Fibroblast of skin of right quadriceps (primary cell): ENCODE measurements at places on chromosomes 7 and 10.

DNA sequence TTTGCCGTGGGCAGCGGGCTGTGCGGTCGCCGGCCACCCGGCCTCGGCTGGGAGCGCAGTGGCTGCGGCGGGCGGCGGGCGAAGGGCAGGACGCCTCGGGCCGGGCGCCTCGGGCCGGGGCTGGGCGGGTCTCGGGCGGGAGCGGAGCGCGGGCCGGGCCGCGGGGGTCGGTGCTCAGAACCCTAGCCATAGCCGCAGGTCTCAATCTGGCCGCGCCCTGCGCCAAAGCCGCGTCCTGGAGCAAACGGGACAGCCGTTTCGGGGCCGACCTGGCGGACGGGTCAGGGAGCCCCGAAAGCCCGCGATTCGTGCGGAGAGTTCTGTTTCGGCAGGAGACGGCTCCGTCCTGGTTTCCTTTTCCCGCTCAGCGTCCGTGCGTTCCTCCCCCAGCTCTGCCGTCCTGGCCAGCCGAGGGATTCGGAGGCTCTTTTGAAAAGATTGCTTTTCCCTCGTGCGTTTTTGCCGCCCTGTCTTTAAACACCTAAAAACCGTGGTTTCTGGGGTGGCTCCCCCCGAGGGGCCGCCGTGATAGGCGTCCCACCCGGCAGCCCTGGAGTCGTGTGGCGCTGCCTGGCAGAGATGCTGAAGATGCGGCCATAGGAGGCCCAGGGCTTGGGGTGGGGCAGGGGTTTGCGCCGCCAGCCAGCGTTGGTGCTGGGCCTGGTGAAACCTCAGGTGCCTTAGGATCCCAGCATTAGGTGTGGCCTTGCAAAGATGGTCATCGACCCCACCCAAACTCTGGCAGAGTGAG, 727 bp downstream of the RET start:
- no peak for DNase-seq

DNA sequence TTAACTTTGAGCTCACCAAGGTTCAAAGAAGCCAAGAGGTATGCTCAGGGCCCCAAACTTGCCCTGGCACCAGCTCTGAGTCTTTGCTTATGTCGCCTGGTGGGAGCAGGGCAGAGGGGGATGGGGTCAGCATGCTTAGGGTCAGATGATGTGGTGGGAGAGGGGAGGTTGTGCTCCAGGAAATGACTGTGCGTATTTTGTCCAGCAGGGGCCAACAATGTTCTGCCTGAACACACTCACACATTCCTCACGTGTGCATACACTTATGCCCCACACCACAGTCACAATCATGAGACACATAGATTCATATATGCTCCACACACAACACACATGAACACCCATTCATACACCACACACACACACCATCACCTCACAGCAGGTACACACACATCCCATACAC, 4.4 kb upstream of the RAMP3 start:
- DNase-seq, result no peak

- DNase-seq, result no peak
Observed at GRCh38 chr7:117111535-117111934, 158.2 kb downstream of the ST7 start.

GRCh38 chr10:29304264-29304994, 15.6 kb downstream of the LYZL1 start:
- peak; percentile 63 for DNase-seq

DNA sequence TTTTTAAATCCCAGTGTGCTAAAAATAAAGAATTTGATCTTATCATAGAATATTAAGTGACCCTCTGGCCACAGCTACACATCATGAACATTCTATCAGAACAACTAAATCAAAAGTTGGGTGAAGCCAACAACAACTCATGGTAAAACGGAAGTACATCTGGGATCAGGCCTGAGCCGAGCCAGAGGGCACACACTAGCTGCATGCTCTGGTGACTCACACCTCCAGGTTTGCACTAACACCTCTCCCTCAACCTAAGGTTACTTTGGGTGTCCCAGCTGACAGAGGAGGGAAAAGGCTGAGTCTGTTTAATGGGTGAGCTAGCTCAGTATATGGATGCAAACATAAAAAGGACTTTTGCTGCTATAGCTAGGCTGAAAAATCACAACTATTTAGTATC, 281.6 kb downstream of the HGF start:
- no peak for DNase-seq

DNA sequence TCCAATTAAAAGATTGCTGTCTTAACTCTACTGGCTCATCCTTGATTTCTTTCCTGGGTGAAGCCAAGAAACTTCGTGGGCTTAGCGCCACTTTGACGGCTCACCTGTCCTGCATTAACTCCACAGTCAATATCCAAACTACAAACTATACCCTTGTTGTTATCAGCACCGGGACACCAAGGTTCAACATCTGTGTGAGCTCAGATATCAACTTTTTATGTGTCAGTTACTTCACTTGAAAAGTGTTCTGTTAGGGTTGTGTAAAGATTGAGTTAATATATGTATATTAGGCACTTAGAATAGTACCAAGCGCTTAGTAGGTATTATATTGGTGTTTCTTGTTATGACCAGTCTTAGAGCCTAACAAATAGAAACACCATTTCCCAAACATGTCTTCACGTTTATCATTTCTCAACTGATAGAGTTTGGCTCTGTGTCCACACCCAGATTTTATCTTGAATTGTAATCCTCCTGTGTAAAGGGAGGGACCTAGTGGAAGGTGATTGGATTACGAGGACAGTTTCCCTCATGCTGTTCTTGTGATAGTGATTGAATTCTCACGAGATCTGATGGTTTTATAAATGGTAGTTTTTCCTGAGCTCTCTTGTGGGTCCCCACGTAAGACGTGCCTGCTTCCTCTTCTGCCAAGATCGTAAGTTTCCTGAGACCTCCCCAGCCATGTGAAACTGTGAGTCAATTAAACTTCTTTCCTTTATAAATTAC, 19.0 kb upstream of the ST8SIA6 start:
- no peak for DNase-seq

- DNase-seq, result peak; percentile 19
Observed at GRCh38 chr7:145928937-145929336, 187.7 kb upstream of the CNTNAP2 start.

DNA sequence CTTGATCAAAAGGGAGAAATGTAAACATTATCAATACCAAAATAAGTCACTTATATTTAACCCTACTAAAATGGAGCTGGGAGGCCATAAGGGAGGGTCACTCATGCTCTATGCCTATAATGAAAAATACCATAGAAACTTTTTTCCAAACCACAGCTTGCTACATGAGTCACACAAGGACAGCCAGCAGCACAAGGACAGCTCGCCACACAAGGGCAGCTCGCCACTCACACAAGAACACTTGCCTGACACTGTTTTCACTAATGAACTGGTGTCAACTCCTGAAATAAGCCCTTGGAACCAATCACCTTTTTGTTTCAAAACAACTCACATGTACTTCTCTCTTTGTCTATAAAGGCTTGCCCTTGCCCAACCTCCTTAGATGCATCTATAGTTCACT, 43.3 kb downstream of the FRMPD2 start:
- DNase-seq, result no peak

DNA sequence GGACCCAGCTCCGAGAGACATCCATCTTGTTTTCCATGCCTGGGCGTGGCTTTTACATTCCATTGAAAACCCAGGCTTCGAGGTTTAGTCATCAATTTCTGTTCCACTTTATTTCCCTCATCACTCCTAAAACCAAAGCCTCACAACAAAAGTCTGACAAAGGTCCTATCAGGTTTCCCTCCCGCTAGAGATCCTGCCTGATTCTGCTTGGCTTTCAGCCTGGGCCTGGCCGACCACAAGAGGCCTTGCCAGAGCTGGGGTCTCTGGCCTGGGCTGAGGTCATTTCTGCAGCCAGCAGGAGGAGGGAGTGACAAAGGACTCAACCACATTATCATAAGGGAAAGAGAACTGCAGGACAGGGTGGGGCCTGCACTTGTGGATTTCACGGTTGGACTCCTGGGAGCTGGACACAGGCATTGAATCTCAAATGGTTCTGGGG, 167.0 kb downstream of the FANK1 start:
- peak; percentile 88 for DNase-seq

- DNase-seq, result no peak
Observed at GRCh38 chr10:49564461-49565009, 25.6 kb upstream of the ERCC6 start.

- DNase-seq, result peak; percentile 77
Observed at GRCh38 chr7:5523052-5523711, 99.5 kb upstream of the TNRC18 start.
